Caco-2 (cell line): ENCODE measurements at places on chromosomes 7 and 10.
A peak's percentile ranks its signal among the peaks of the same experiment; 100 is the strongest.

DNA sequence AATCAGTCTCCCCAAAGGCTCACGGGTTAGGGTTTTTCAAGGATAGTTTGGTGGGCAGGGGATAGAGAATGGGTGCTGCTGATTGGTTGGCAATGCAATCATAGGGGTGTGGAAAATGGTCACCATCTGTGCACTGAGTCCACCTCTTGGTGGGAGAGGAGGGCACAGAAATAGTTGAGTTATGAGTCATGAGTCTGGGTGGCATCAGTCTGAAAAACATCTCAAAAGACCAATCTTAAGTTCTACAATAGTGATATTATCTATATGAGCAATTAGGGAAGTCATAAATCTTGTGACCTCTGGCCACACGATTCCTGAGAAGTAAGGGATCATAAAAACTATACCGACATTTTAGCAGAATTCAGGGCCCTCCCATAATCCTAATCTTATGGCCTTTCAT, 62.7 kb downstream of the LGI1 start:
- no peak for DNase-seq

GRCh38 chr10:76297358-76297757, 865.9 kb downstream of the LRMDA start:
- DNase-seq: no peak

- DNase-seq: no peak
Measured at GRCh38 chr10:32150532-32151101, 94.4 kb upstream of the KIF5B start.

- DNase-seq: no peak
Measured at GRCh38 chr10:3792710-3793219, 7.8 kb upstream of the KLF6 start.

GRCh38 chr7:98329100-98329790, 47.8 kb downstream of the BRI3 start:
- DNase-seq: peak; percentile 88

- no peak for DNase-seq
Measured at GRCh38 chr10:94583124-94583523, 37.5 kb downstream of the HELLS start.

DNA sequence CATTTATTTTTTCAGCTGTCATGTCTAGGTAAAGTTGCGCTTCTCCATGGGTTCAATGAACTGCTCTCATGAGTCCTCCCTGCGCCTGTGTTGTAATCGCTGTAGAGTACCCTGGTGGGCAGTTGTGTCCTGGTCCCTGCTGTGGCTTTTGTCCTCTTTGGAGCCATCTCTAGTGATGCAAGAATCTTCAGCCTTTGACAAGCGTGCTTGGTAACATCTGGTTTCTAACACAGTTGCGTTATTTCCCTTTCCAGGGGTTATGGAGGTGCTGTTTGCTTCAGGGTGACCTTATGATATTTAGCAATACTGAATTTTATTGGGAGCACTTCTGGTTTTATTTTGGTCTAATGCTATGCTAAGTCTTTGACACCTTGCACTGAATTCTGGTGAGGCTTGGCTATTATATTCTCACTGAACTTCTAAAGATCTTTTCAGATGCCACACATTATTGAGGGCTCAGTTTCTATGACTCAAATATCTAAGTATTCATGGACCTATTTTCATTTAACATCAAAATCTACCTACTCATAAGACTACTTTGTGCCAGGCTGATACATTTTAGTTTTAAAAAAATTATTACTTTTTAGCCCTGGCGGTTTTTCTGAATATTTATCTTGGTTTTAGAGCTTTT, 88.6 kb downstream of the FANK1 start:
- DNase-seq: no peak

GRCh38 chr7:77820967-77821366, 22.4 kb downstream of the PHTF2 start:
- no peak for DNase-seq

- no peak for DNase-seq
Measured at GRCh38 chr7:25391295-25391861, 163.1 kb upstream of the NPVF start.

DNA sequence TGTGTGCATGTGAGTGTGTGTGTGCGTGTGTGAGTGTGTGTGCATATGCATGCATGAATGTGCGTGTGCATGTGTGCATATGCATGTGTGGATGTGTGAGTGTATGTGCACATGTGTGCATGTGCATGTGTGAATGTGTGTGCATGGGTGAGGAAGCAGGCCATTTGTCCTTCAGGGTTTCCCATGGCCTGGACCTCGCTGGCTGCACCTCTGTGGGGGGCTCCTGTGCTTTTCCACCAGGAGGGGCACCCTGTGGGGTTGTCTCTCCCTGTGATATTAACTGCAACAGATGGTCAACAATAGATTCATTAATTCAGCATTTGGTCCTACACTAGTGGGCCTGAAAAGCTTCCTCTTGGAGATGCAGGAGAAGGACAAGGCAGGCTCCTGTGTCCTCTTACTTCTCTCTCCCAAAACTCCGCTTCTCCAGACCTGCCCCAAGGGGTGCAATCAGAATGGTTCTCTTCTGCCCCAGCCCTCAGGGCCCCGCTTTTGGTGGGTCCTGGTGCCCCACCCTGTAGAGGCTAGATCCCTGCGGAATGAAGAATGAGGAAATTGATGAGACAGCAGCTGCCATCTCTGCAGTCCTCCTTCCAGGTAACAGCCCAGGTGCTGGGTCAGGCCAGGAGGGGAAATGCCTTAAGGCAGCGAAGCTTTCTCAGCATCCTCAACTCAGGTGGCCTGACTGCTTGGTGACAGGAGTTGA, 41.5 kb upstream of the NUB1 start:
- DNase-seq: no peak

DNA sequence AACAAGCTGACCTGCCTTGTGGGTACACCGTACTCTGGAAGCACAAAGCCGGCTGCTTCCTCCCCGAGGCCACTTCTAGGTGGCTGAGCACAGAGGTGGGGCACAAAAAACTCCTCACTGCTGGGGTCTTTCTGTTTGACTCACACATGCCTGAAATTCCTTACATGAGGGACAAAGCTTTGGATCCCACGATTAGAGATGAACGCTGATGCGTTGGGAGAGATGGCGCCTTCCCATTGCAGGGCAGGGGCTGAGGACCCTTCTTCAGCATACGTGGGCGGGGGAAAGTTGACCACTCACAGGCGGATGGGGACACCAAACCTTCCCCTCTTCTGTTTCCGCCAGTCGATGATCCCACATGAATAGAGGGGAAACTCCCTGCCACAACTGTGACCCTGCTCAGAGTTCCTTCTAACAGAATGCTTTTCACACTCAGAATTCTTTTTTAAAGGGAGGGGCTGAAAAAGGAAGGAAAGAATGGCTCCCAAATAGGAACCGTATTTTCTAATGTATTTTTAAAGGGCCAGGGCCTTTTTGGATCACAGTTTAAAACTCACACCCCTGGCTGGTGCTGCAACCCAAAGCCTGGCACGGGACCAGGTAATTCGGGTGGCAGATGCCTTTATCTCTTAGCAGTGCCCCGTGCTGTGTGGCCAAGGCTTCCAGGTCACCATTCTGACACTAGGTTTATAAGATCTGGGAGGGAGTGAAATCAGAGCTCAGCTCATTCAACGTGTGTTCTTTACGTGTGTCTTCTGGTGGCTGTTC, 134.0 kb downstream of the PRKAG2 start:
- DNase-seq: no peak

GRCh38 chr10:104100795-104101194, 15.1 kb upstream of the COL17A1 start:
- DNase-seq: no peak

GRCh38 chr10:85789982-85790789, 576.4 kb downstream of the GRID1 start:
- no peak for DNase-seq

DNA sequence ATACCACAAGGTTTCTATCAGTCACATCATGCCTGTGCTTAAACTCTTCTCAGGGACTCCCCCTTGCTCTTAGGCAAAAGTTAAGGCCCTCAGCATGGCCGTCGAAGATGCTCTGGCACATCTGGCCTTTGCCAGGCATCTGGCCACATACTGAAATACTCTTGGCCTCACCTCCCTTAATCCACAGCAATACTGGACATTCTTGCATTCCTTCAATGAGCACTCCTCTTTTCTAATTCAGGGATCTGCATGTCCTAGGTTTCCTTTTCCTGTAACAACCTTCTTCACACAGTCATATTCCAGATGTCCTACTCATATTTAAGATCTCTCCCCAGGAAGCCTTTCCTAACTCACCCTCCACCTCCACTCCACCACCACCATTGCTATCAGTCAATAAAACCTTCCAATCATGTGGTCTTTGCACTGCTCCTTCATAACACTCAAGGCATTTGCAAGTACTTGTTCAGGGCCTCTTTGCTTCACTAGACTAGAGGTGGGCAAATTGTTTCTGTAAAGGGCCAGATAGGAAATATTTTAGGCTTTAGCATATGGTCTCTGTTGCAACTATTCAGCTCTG, 216.6 kb downstream of the KCNMA1 start:
- no peak for DNase-seq

DNA sequence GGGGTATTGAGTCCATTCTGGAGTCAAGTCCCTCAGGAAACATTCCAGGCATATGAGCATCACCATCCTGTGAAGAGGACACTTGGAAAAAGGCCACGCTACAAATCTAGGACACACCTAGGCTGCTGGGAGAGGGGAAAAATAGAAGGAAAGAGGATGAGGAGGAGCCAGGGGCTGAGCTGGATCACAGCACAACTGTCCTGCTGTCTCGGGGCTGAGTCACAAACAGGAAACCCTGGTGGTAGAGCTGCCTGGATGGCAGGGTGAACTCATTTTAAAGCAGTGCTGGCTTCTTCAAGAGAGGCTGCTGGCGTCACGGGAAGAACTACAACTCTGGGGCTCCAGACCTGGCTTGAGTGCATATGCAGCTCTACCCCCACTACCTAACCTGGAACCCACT, 151.5 kb downstream of the RNF216 start:
- DNase-seq: no peak

- no peak for DNase-seq
Measured at GRCh38 chr10:33157103-33157502, 177.4 kb downstream of the NRP1 start.

GRCh38 chr7:8260871-8261694, 884 bp downstream of the ICA1 start:
- DNase-seq: peak; percentile 50

- no peak for DNase-seq
Measured at GRCh38 chr7:158662610-158663427, 41.8 kb downstream of the NCAPG2 start.

DNA sequence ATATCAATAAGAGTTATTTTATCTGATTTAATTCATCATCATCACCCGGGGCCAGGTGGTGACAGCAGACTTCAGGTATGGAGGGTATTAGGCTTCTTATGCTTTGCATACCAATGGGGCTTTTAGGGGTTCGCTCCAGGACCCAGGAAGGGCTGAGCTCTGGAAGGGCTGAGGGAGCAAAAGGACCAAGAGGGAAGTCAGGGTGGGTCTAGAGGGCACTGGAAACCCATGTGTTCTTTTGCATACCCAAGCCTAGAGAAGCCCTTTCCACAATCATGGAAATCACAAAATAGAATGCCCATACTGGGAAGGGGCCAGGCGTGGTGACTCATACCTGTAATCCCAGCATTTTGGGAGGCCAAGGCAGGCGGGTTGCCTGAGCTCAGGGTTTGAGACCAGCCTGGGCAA, 30.9 kb upstream of the VCL start:
- DNase-seq: no peak

DNA sequence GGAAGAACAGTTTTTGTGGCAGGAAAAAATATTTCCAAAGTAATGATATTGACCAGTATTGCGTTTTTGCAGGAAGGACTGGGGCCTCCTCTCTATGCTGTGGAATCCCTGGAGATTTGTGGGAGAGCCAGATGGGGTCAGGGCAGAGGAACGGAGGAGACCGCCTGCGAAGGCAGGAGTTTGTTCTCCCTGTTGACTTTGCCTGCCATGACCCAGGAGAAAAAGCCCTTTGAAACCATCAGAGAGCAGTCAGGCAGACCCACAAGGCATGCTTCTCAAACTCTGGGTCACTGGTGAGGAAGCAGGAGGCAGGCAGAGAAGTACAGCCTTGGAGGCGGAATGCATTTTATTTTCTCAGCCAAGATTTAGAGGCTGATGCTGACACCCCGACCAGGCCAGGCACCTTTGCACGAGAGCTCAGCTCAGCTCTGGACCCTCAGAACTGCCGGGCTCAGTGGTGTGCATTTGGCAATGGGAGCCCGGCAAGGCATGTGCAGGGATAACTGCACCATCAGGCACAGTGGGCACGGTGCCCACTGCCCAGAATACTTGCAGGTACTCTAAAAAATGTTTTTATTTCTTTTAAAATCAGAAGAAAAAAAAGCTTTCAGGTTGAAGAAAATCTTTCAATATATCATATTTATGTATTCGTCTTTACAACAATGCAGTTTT, 410.4 kb downstream of the RPS24 start:
- DNase-seq: no peak

- peak; percentile 78 for DNase-seq
Measured at GRCh38 chr7:7565746-7566650, 686 bp upstream of the MIOS start.

DNA sequence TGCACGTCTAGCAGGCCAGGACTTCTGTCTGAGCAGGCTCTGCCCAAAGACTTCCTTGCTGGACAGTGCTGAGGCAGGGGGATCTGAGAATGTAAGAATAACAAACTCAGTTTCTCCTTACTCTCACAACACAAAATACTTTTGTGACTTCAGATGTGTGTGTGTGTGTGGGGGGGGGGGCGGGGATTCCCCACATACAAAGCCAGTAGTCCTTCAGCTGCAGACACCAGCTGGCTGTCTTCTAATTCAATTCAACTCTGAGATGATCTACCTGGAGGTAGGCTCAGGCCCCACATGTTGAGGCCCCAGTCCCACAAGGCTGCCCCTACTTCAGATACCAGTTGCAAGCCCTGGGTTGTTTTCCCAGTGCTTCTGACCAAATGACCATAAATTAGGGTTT, 4.7 kb upstream of the CXCL12 start:
- DNase-seq: no peak

DNA sequence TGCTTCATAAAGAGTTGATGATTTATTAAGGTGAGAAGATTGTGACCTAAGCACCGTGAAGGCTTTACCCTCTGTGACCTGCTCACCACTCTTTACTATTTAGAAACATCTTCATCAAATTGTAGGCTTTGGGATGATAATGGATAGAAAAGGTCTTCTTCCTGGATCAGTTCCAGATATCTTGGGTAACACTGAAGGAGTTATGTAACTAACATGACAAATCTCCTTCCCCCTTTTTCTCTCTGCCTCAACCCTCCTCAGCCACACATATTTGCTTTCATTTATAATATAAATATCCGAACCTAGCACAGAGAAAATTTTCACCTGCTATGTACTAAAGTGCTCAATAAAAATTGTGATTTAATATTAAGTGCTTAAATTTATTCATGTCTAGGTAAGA, 151.5 kb downstream of the FRMD4A start:
- DNase-seq: no peak
